ENCODE measurements at places on chromosomes 3 and 15. TPM values are rescaled to one million over a fixed set of nuclear protein-coding genes. Genes with fewer than 3 reads are reported as not detected.

- no peak overlapping the region for H3K27ac ChIP-seq
- H3K4me1 ChIP-seq = peaks cover 4% of the 10 kb centered on the region
- no peak overlapping the region for H3K4me3 ChIP-seq
- H3K27me3 ChIP-seq = no peaks in the 10 kb centered on the region
- no peak for DNase-seq
Measured at GRCh38 chr3:31230425-31231223, 302.1 kb upstream of the STT3B start.

- H3K4me3 ChIP-seq = no peak overlapping the region
- H3K4me1 ChIP-seq = peaks cover 95% of the 10 kb centered on the region
- H3K27ac ChIP-seq = peak overlapping the region; percentile 94
- H3K27me3 ChIP-seq = no peaks in the 10 kb centered on the region
- H3K36me3 ChIP-seq = peaks cover 36% of the 10 kb centered on the region
Measured at GRCh38 chr3:99859825-99860224, 42.2 kb downstream of the CMSS1 start.

GRCh38 chr3:87553058-87553457 is 276.7 kb upstream of the POU1F1 start:
- DNase-seq = no peak
- no peak overlapping the region for H3K4me3 ChIP-seq
- no peak overlapping the region for H3K27ac ChIP-seq
- peaks cover 16% of the 10 kb centered on the region for H3K27me3 ChIP-seq

GRCh38 chr3:100560426-100560825 is 49.0 kb upstream of the ADGRG7 start:
- H3K36me3 ChIP-seq = peaks cover 16% of the 10 kb centered on the region
- peaks cover 33% of the 10 kb centered on the region for H3K4me1 ChIP-seq
- H3K27ac ChIP-seq = no peak overlapping the region

GRCh38 chr3:86175593-86176444 is 815.1 kb downstream of the VGLL3 start:
- no peak overlapping the region for H3K27ac ChIP-seq
- no peaks in the 10 kb centered on the region for H3K36me3 ChIP-seq
- no peak for DNase-seq
- H3K4me1 ChIP-seq = no peaks in the 10 kb centered on the region
- no peak overlapping the region for H3K4me3 ChIP-seq

- H3K27ac ChIP-seq = peak overlapping the region; percentile 14
- H3K4me3 ChIP-seq = no peak overlapping the region
- H3K36me3 ChIP-seq = peaks cover 6% of the 10 kb centered on the region
- H3K4me1 ChIP-seq = peaks cover 20% of the 10 kb centered on the region
Measured at GRCh38 chr3:42780892-42781700, 8.0 kb upstream of the CCDC13 start.

GRCh38 chr15:61169904-61170695 is 59.0 kb downstream of the RORA start:
- H3K27ac ChIP-seq = no peak overlapping the region
- peaks cover 1% of the 10 kb centered on the region for H3K36me3 ChIP-seq
- no peaks in the 10 kb centered on the region for H3K4me1 ChIP-seq
- no peaks in the 10 kb centered on the region for H3K27me3 ChIP-seq
- no peak for DNase-seq

- H3K36me3 ChIP-seq = no peaks in the 10 kb centered on the region
- H3K27ac ChIP-seq = no peak overlapping the region
- DNase-seq = no peak
- H3K4me1 ChIP-seq = no peaks in the 10 kb centered on the region
Measured at GRCh38 chr3:167146911-167147310, 233.2 kb downstream of the ZBBX start.

DNA sequence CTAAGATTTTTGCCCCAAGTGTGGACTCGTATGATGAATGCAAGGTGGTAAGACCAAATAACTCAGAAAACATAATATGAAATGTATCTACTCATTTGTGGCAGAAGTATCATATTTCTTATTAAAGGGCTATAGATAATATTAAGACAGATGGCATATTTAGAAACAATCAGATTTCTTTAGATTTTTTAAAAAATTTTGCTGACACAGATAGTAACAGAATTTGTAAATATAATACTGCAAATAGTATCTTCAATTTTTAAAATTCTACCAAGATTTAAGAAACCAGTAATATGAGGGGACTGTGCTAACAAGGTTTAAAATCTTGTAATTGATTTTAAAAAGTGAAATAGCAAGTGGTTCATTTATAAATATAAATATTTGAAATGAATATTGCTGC is 1064.1 kb downstream of the DIPK2A start:
- no peak overlapping the region for H3K27ac ChIP-seq
- no peaks in the 10 kb centered on the region for H3K4me1 ChIP-seq
- H3K36me3 ChIP-seq = no peaks in the 10 kb centered on the region
- H3K27me3 ChIP-seq = no peaks in the 10 kb centered on the region
- no peak overlapping the region for H3K4me3 ChIP-seq

DNA sequence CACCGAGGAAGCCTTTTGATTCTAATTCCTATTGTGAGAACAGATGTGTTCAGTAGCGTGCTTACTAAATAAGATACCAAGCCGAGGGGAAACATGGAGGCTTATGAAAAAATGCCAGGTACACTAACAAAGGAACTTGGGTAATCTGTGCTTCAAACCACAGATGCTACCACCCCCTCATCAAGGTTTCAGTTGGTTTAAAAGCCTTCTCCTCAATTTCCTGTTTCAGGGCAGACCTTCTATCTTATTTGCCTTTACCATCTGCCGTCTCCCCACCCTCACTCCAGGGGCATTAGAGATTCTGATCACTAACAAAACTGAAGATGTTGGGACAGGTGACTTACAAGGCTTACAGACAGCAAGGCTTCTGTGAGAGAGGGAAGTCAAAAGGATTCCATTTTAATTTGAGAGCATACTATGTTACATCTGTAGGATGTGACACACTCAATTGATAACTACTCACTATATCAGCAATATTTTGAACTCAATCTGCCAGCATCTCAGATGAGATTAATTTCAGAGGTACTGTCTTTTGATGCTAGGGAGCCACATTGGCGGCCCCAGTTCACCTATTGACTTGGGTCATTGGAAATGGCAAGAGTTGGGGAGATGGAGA is 60.6 kb upstream of the PLCL2 start:
- DNase-seq = no peak
- peaks cover 15% of the 10 kb centered on the region for H3K27me3 ChIP-seq
- no peak overlapping the region for H3K27ac ChIP-seq
- no peak overlapping the region for H3K4me3 ChIP-seq

DNA sequence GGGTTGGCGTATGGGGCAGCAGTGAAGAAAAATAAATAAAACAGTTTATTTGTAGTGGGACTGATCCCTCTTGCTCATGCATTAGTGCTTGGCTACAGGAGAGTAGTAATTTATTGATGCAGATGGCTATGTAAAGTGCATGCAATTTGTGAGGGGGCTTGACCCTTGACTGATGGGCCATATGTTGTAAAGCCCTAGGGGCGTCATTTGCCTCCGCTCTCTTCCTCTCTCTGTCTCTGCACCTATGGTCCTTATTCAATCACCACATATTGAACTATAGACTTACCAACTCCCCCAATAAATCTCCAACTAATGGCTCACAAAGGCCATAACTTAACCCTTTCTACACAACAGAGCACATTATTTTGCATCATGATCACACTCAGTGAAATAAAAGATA is 227.7 kb downstream of the ROBO2 start:
- H3K4me3 ChIP-seq = no peak overlapping the region
- no peak for DNase-seq
- no peaks in the 10 kb centered on the region for H3K27me3 ChIP-seq
- H3K4me1 ChIP-seq = no peaks in the 10 kb centered on the region
- no peaks in the 10 kb centered on the region for H3K36me3 ChIP-seq

GRCh38 chr15:98650417-98651035 is 2.2 kb downstream of the IGF1R start:
- peaks cover 5% of the 10 kb centered on the region for H3K36me3 ChIP-seq
- H3K27me3 ChIP-seq = peaks cover 2% of the 10 kb centered on the region
- H3K4me1 ChIP-seq = peaks cover 45% of the 10 kb centered on the region
- peak overlapping the region; percentile 94 for H3K4me3 ChIP-seq
- peak overlapping the region; percentile 98 for H3K27ac ChIP-seq

- H3K36me3 ChIP-seq = peaks cover 21% of the 10 kb centered on the region
- H3K27ac ChIP-seq = peak overlapping the region; percentile 85
- no peaks in the 10 kb centered on the region for H3K27me3 ChIP-seq
Measured at GRCh38 chr3:10281951-10282350, 10.8 kb downstream of the GHRL start.

GRCh38 chr3:45870099-45870498 is 16.2 kb upstream of the CCR9 start:
- H3K4me3 ChIP-seq = no peak overlapping the region
- no peaks in the 10 kb centered on the region for H3K36me3 ChIP-seq

The ARL6 gene
- total RNA-seq = 4.5 TPM

The HTR3E gene
- total RNA-seq = not detected

The AKAP13 gene
- total RNA-seq = 81.3 TPM

The SYNPR gene
- total RNA-seq = not detected

The CADPS gene
- total RNA-seq = not detected

The LSAMP gene
- 1.8 TPM for total RNA-seq

The MAP1A gene
- 95.3 TPM for total RNA-seq

The AQP9 gene
- total RNA-seq = not detected

All from chondrocyte (in vitro differentiated cells).